Cortex of kidney (tissue), 1 donor: ENCODE measurements at places on chromosomes 2 and 18.

GRCh38 chr18:61169386-61169785 lies 163.8 kb upstream of the CDH20 start:
- no peak for DNase-seq

DNA sequence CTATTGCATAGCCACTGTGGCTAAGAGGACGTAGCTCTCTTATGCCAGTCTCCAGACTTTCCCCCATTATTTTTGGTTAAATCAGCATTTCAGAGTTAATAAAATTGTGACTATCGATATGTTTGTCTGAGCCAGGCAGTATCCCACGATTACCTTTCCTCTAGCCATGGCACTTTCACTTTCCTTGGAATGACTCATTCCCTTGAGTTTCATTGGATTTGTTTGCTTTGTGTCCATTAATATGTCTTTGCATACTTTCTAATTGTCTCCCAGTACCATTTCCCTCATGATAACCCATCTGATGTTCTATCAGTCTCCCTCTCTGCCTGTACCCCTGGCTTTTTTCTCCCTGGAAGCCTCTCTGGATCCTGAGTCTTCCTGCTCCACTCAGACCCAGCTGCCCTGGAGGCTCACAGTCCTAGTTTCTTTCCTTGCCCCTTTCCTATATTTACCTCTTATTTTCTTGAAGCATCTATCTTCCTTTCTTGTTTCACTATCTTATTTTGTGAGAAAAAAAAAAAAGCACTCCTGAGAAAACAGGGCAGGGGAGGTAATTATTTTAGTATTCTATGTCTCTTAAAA lies 126.1 kb downstream of the MTX2 start:
- DNase-seq = no peak

DNA sequence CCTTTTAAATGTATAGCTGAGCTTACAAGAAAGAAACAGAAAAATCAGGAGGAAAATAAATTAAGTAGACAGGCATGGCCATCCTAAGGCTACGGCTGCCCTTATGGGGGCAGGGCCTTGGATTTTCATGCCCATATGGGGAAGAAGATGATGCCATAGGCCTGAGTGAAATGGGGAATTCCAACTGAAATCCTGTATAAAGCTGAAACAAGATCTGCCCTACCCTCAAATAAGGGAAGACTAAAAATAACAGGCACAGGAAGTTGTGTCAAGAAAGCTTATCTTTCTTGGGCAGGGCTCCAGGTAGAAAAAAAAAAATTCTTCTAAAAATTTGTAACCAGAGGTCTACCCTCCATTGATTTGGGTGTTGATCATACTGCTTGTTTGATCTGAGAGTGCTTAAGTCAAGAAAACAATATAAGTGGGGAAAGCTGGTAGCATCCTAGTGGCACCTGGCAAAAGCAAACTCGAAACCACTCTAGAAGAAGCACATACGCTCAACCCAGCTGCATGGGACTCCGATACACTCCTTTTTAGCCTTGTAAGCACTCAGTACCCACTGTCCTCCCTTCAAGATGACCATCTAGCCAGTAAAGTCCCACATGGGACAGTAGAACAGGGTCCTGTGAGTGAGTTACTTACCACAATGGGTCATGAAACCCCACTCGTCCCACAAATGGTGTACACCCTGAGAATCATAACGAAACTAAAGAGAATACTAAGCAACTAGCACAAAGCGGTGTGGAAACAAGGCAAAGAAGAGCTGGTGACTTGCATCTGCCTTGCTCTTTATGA lies 22.3 kb downstream of the DNAH7 start:
- DNase-seq = no peak

DNA sequence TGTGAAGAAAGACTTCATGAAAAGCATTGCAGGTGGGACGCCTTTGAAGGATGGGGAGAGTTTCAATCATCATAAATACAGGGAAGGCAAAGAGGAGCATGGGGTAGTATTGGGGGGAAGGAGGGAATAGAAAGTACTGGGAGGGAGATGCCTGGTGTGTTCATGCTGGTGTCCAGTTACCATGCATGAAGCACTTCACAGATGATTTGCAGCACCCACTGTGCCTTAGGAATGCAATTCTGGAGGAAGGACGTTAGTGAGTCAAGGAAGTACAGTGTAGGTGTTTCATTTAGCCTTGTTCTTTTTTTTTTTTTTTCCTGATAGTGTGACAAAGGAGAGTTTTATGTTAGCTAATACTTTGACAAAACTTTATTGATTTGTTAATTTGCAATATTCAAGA lies 36.8 kb downstream of the ADAM23 start:
- no peak for DNase-seq

DNA sequence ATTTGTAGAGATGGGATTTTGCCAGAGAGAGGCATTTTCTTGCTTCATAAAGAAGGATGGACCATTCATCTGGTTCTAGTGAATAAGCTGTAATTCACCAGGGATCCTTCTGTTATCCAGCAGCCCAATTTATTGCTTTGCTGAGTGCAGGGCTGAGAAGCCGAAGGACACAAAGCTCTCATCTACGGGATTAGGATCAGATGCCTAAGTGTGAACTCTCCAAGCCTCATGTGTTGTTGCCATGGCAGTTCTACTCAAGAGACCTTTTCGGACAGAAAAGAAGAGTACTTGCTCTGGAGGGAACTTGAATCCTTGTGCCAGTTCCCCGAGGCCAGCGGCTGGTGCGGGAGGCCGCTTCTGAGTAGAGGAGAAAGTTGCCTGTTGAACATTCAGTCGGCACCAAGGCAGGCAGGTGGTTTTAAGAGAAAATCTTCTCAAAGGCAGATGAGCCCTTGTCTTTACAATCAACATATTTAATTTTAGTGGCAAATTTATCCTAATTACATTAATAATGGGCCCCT lies 38.4 kb upstream of the MBP start:
- no peak for DNase-seq

DNA sequence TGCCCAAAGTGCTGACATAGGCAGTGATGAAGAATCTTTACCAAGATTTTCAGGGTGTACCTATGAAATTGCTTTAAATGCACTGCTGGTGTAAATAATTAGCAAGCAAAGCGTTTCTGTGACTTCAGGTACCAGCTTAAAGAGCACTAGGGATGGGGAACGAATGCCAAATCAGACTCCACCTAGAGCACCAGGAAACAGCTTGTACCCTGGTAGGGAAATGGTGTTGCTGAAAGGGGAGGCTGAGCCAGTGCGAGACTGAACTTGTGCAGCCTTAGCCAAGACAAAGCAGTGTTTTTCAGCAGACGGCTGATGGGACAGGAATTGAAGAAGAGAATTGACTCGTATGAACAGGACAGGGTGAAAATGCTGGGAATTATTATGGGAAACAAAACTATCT lies 65.6 kb downstream of the TWSG1 start:
- DNase-seq = no peak
